ENCODE measurements at places on chromosomes 6 and 20.

DNA sequence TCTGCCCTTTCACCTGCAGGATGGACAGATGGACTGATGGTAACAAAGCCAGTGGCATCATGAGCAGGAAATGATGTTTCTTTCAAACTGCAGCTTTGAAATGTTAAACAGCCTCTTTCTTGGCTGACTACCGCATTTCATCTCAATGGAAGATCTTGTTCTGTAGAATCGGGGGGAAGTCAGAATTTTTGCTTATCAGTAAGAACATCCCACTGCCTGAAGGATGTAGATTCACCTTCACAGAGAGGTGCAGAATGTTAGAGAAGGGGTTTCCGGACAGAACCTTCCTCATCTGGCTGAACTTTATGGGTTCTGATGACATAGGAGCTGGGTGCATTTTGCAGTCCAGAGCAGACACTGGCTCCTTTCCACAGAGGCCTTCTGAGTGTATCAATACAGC, 32.7 kb downstream of the GGTLC1 start:
- no peak for DNase-seq

- DNase-seq: no peak
These were observed 4.1 kb upstream of the TAF4 start for GRCh38 chr20:62069741-62070216.

- no peak for DNase-seq
These were observed 51.2 kb upstream of the GPR31 start for GRCh38 chr6:167208819-167209576.

DNA sequence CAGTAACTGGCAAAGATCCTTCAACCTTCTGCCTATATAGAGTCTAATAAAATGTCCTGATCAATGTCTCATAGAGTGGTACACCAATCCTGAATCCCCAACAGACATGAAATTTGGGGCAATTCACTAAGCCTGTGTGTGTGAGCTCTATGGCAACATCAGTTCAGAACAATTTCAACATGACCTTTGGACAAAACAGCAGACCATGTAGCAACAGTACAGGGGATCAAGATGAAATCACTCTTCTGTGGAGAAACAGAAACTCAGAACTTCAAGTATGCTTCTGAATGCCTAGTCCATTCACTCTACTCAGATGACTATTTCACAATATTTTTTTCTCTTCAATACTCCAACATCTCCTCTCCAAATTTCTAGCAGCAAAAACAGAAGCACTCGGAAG, 49.1 kb upstream of the OPRM1 start:
- no peak for DNase-seq

DNA sequence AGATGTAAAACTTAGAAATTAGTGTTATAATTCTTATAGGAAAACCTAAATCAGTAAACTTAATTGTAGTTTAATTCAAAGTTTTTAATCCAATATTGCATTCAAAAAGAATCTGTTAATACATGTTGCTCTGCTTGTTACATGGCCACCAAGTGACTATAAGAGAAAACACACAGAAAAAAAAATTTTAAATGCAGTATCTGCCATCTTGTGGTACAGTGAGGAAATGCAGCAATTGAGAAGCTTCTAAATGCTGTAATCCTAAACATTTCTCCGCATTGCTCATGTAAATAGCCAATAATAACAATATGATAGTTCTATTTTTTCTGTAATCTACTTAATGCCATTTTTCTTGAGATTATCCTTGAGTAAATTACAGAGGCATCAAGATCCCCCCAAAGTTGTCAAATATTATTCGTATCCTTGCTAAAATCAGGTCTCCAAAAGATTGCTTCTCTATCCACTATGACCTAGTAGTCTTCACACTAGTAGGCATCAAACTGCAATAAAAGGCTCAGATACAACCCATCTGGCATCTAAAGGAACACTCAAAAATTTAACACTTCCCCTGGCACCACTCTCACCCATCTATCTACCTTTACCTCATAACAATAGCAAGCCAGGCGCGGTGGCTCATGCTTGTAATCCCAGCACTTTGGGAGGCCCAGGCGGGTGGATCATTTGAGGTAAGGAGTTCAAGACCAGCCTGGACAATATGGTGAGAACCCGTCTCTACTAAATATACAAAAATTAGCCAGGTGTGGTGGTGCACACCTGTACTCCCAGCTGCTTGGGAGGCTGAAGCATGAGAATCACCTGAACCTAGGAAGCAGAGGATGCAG, 34.6 kb downstream of the HDAC2 start:
- peak; percentile 78 for DNase-seq

DNA sequence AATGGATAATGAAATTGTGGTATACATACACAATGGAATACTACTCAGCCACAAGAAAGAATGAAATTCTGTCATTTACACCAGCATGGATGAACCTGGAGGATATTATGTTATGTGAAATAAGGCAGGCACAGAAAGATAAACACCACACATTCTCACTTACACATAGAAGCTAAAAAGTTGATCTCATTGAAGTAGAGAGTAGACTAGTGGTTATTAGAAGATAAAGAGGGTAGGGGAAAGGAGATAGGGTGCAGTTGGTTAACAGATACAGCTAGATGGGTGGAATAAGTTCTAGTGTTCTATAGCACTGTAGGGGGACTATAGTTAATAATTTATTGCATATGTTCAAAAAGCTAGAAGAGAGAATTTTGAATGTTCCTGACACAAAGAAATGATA, 25.5 kb upstream of the LTV1 start:
- no peak for DNase-seq

GRCh38 chr20:34647737-34648136, 29.2 kb downstream of the PIGU start:
- DNase-seq: no peak

- no peak for DNase-seq
These were observed 28.3 kb upstream of the CSNK2A1 start for GRCh38 chr20:571754-572441.

Data from cerebellar cortex (tissue), 1 donor.